Thoracic aorta (tissue), 2 donors: ENCODE measurements at places on chromosomes 7 and 10. TPM values are rescaled to one million over a fixed set of nuclear protein-coding genes. Genes with fewer than 3 reads are reported as not detected.

The RGR gene
- not detected for total RNA-seq

GRCh38 chr10:77582710-77583115 lies 54.9 kb downstream of the KCNMA1 start:
- no peak for DNase-seq

DNA sequence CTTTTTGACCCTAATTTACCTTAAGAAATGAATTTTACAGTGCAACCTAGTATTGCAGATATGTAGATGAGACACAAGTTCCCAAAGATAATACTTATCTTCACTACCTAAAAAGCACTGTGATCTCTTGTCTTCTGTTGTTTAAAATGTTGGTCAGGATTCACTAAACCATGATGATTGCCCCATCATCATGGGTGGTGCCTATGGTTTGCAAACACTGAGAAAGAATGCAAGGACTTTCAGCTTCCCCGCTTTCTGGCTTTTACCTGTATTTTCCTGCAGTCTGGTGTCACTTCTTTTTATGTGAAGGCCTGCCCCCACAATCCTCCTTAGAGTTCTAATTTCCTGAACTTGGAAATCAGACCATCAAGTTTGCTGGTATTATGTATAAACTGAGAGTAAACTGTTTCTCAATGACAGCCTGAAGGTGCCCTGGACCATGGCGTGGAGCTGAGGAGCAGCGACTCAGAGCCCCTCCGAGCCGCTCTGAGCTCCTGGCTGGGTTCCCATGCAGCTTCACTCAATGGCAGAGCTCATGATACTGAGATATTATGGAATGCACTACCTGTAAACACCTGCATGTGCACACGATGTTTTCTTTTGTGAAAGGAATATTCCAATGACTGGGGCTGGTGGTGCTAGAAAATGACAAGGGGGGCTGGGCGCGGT lies 118.4 kb upstream of the EFCAB10 start:
- no peak for DNase-seq

The ANKRD1 gene
- total RNA-seq = 2.8 TPM

The DENND2A gene
- 4.9 TPM for total RNA-seq

The ANKRD30A gene
- not detected for total RNA-seq

The OR2A42 gene
- total RNA-seq = 0.49 TPM

- no peak for DNase-seq
These were observed 47.6 kb downstream of the ANKRD26 start for GRCh38 chr10:27052656-27053055.

DNA sequence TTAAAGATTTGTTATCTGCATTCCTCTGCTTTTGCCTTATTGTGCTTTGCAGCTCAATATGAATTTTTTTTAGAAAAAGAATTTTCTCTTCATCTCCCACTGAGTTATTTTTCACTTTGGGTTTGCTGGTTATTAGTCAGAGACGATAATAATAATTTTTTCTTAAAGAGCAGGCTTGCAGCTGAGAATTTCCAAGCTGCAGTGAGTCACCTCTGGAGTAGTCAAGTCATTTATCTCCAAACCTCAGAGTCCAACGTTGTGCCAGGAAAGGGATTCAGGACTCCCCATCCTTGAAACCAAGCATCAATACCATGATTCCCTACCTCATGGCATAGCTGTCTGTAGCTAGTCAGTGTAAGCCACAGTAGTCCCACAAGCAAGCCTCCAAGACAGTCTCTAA lies 15.2 kb upstream of the EGR2 start:
- no peak for DNase-seq

GRCh38 chr10:86252079-86252478 lies 114.5 kb downstream of the GRID1 start:
- DNase-seq = no peak

DNA sequence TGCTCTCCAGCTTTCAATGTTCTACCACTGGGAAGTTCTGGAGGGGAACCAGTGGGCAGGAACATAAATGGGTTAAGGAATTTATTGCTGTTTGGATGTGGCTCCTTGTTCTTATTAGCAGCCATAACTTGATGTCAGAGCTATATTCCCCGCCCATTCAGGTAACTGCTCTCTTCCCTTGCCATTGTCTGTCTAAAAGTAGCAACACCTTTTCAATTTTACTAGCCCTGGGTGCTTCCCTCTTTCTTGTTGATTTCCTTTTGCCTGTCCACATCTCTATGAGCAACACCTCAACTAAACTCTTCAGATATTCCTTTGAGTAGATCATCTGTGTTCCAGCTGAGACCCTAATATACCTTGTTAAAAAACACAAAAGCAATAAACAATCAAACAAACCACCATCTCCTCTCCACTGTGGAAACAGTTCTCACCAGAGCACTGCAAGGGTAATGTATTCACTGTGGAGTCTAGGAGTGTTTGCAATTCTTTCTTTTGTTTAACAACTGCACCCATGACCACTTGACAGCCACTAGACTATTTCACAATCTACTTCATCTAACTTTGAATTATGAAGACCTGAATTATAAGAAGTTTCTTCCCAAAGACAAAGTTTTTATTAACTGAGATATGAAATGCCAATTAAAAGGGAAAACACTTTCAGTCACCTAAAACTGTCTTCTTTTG lies 436.7 kb downstream of the IPMK start:
- no peak for DNase-seq

The PLPP4 gene
- not detected for total RNA-seq

- no peak for DNase-seq
These were observed 8.4 kb upstream of the LGI1 start for GRCh38 chr10:93749218-93749799.

- no peak for DNase-seq
These were observed 818.6 kb upstream of the IGFBP3 start for GRCh38 chr7:46739518-46740234.

- DNase-seq = no peak
These were observed 229.6 kb downstream of the NSUN6 start for GRCh38 chr10:18421726-18422293.

The NEUROD6 gene
- total RNA-seq = not detected

DNA sequence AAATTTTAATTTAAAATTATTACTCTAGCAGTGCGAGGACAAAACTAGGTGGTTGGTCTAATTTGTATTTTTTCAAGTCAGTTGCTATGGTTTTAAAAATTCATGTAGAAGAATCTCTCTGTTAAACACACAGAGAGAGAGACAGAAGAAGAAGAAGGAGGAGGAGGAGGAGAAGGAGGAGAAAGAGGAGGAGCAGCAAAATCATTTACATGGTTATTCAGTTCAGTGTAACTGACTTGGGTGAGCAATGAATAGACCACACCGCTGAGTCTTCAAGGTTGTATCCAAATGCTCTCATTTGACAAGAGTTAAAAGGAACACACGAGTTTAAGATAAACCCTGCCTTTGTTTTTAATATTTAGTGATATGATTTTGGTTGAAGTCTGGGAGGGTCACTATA lies 131.1 kb downstream of the PDE1C start:
- DNase-seq = no peak

The TAF3 gene
- 7.2 TPM for total RNA-seq

- no peak for DNase-seq
These were observed 41.4 kb upstream of the PITRM1 start for GRCh38 chr10:3213758-3214515.

GRCh38 chr10:86446440-86446839 lies 75.2 kb downstream of the WAPL start:
- DNase-seq = no peak

- peak; percentile 64 for DNase-seq
These were observed 244.4 kb downstream of the RPS24 start for GRCh38 chr10:78278058-78278404.

DNA sequence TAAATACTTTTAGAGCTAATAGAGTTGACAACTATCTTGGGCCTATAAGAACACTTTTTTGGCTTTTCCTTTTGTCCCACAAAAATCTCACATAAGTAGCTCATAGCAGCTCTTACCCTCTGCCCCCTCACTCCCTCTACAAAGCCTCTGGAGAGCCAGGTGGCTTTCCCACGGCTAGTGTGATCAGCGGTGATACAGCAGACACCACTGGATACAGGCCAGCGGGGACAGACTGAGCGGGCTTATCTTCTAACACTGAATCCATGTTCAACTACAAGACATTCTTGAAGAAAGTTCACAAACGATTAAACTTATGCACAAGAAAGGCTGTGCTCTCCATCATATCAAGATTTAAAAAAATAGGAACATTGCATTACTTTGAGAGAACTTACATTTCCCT lies 377.2 kb downstream of the PARD3 start:
- DNase-seq = no peak

DNA sequence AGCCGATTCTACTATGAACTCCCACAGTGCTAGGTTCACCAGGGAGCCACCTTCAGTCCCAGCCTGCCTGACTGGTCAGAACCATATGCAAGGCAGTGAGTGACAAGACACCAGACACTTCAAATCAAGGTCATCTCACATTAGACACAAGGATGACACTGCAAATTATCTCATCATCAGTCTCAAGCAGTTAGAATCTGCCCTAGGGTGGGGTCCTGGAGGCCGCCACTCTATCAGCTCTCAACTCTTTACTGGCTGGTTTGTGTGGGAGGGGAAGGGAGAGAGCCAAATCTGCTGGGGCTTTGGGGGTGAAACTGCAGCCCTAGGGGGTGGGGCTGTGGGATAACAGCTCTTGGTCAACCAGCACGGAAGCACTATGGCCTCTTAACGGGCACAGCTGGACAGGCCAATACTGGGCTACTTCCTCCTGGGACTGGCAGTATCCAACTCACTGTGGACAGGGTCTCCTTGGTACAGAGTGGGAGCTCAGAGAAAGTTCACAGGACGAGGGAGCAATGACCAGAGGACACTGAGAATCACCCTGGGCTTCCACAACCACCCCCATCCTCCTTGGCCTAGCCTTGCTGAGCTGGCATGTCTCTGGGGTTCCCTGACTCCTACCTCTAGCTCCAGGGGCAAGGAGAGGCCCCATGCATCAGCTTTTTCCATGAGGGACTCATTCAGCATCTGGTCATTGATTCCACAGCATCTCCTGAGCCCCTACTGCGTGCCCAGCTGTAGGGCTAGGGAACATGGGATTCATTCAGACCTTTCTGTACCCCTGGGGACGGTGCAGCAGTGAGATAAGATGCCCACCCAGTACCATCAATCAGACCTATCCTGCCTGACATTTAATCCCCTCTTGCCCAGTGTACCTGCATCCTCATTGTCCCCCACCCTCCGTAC lies 5.4 kb downstream of the GPRIN2 start:
- DNase-seq = peak; percentile 1

The NEUROG3 gene
- total RNA-seq = not detected

- no peak for DNase-seq
These were observed 92.2 kb downstream of the GRK5 start for GRCh38 chr10:119299531-119299930.

The NODAL gene
- total RNA-seq = 0.27 TPM

The ELFN1 gene
- total RNA-seq = 0.85 TPM

GRCh38 chr7:78071491-78072200 lies 273.1 kb downstream of the PHTF2 start:
- DNase-seq = no peak

DNA sequence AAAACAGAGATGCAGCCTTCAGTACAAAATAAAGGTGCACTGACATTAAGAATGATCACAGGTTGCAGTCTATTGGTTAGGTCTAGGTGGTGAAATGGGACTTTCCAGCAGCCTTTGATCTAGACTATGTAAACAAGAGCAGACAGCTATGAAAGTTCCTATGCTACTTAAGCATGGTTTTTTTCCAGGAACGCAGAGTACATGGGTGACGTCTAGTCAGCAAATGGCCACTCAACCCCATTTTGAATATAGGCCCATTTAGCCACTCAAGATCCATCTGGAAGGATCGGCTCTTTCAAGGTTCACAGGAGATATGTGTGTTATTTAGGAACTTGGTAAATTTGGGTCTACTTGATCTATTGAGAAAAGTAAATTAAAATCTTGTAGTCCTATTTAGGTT lies 1424.6 kb upstream of the LRRTM3 start:
- no peak for DNase-seq

The ALOX5 gene
- total RNA-seq = 69.7 TPM

The ADIRF gene
- 644 TPM for total RNA-seq

DNA sequence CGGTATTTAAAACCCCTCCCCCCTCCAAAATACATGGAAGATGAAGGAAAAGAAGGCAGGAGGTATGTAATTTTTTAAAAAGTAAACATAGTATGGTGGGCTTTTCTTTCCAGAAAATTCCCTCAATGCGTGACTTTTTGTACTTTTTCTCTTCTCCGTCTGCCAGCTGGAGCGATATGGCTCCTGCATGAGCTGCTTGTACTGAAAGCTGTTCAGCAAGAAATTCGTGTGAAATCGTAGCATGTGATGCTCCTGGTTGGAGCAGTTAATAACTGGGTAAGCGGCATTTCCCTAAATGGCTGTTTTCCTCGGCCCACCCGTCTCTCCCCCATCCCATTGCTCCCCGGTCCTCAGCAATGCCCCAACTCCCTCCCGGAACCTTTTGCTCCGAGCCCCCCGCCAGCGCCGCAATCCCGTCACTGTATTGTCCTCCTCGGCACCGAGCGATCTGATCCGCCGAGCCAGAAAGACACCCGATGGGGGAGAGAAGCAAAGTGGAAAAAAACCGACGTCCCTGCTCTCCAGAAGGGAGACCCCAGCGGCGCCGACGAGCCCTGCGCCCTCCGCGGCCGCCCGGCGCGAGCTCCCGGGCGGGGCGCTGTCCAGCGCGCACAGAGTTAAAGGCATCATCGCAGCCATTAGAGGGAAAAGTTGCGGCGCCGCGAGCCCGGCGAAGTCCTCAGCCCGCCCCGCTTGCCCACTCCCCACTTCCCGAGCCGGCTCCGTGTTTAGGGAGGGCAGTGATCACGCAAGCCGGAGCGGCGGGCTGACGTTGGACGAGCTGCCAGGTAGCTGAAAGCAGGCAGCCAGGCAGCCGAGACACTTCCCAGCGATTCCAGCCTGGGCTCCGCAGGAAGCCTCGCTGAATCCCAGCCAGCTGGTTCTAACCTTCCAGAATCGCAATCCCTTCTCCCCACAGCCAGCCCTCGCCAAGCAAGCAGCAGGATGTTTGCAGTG lies at the start of gene VSTM2A:
Gene VSTM2A (plus strand): TSS at position 707 of the 957 bp plus-strand sequence. CDS start 356 bp downstream, outside the sequence.
- no peak for DNase-seq
